Activated CD4-positive, alpha-beta T cell treated with anti-CD3 and anti-CD28 coated beads, Interleukin-2, amount 50 U/mL, for 24 hours (primary cell): ENCODE measurements at places on chromosomes 12 and 14.

DNA sequence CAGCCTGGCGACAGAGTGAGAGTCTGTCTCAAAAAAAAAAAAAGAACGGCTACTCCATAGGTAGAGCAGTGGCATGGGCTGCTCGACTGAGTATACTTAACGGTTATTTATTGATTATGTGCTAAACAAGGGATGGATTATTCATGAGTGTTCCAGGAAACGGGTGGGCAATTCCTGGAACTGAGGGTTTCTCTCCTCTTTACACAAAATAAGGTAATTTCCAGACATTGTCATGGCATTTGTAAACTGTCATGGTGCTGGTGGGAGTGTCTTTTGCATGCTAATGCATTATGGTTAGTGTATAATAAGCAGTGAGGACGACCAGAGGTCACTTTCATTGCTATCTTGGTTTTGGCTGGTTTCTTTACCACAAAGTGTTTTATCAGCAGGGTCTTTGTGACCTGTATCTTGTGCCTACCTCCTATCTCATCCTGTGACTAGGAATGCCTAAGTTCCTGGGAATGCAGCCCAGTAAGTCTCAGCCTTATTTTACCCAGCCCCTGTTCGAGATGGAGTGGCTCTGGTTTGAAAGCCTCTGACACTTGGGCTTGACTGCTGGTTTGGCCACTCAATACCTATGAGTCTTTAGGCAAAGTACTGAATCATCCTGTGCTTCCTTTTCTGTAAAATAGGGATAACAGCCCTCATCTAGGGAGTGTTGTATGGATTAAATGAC is 3.2 kb downstream of the DGLUCY start:
- peak; percentile 40 for DNase-seq

DNA sequence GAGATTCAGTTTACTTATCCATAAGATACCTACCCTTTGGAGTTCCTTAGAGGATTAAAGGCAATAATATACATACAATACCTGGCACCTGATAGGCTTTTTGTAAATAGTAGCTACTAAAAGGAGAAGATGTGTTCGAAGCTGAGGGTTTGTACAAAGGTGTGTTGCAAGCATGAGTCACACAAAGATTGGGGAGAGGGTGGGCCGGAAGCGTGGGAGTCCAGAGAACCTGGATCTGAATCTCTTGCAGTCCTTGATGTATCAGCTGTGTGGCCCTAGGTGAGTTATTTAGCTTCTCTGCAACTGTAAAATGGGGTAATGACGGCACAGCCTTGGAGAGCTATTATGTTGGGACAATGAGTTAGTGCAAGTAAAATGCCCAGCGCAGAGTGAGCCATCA is 61.6 kb upstream of the PSMC1 start:
- DNase-seq = no peak

- DNase-seq = no peak
Observed at GRCh38 chr12:69388371-69388770, 28.8 kb downstream of the YEATS4 start.

- no peak for DNase-seq
Observed at GRCh38 chr12:89742337-89743022, 33.8 kb upstream of the ATP2B1 start.

GRCh38 chr14:20697273-20698017 is 8.9 kb downstream of the ANG start:
- peak; percentile 46 for DNase-seq

DNA sequence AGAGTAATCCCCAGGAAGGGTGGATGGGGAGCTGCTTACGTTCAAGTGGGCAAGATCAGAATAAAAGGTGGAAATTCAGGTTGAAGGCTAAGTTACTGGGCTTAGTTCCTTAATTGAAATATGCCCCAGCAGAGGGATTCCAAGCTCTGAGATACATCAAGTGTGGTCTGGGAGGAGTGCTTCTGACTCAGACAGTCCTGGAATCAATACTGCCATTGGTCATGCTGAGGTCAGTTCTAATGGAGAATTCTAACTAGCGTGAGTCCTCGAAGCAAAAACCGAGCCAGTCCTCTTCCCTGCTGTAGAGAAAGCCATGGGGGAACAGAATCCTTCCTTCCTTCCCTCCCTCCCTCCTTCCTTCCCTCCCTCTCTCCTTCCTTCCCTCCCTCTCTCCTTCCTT is 39.9 kb downstream of the NOS1 start:
- no peak for DNase-seq
